ENCODE measurements at places on chromosomes 7 and 10. TPM values are rescaled to one million over a fixed set of nuclear protein-coding genes. Genes with fewer than 3 reads are reported as not detected.

CDH23 gene
- total RNA-seq: not detected

ST8SIA6 gene
- total RNA-seq: 0.29 TPM

PGAM2 gene
- not detected for total RNA-seq

SPOCK2 gene
- total RNA-seq: 0.29 TPM

AGAP6 gene
- 6.3 TPM for total RNA-seq

TDRD1 gene
- not detected for total RNA-seq

AOC1 gene
- not detected for total RNA-seq

ADRB1 gene
- total RNA-seq: not detected

HMX2 gene
- not detected for total RNA-seq

UTF1 gene
- total RNA-seq: not detected

IGFBP1 gene
- total RNA-seq: 0.72 TPM

MYOZ1 gene
- total RNA-seq: not detected

SFTPA2 gene
- not detected for total RNA-seq

CCL24 gene
- 0.53 TPM for total RNA-seq

TAS2R3 gene
- total RNA-seq: 1.7 TPM

AMPH gene
- total RNA-seq: not detected

IQUB gene
- 0.43 TPM for total RNA-seq

SYCE1 gene
- 0.14 TPM for total RNA-seq

FGFBP3 gene
- total RNA-seq: 0.27 TPM

CUTC gene
- total RNA-seq: 27.1 TPM

LRRTM3 gene
- not detected for total RNA-seq

PRPS1L1 gene
- total RNA-seq: not detected

TWIST1 gene
- not detected for total RNA-seq

ACTL6B gene
- total RNA-seq: not detected

NUTM2E gene
- not detected for total RNA-seq

CCDC7 gene
- 19.6 TPM for total RNA-seq

MAGI2 gene
- total RNA-seq: 7.2 TPM

FZD8 gene
- total RNA-seq: 22.5 TPM

CAMK2B gene
- total RNA-seq: 1.1 TPM

Measured in thoracic aorta endothelial cell (primary cell).